ENCODE measurements at places on chromosomes 11 and 22.

GRCh38 chr11:130625578-130626306, 177.3 kb downstream of the ADAMTS15 start:
- DNase-seq: no peak

DNA sequence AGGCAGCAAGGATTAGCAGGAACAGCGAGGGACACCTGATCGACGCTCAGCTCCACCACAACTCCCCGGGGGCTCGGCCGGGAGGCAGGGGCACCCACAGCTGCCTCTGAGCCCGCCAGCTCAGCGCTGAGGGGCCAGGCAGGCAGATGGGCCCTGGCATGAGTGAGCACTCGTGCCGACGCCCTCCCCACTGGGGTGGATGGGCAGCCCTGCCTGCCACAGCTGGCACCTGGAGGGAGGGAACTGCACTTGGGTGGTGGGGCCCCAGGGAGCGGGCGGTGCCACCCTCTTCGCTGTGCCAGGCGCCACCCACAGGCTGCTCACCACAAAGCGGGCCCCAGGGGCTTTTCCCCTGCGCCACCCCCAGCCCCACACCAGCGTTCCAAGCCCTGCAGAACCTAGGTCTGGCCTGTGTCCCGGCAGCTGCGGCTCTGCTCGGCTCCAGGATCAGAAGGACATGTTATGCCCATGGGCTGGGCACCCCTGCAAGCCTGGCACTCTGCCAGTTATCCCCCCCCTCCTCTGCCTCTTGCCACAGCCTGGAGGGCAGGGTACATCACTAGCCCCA, 28.8 kb downstream of the WNT7B start:
- no peak for DNase-seq

- no peak for DNase-seq
These were observed 114.4 kb upstream of the ANO1 start for GRCh38 chr11:69963533-69964246.

- no peak for DNase-seq
These were observed 658.6 kb upstream of the ANO5 start for GRCh38 chr11:21534288-21534687.

- no peak for DNase-seq
These were observed 3.5 kb downstream of the SIK3 start for GRCh38 chr11:117094776-117095175.

GRCh38 chr11:16380941-16381568, 24.7 kb upstream of the SOX6 start:
- no peak for DNase-seq

- DNase-seq: no peak
These were observed 704.3 kb downstream of the DLG2 start for GRCh38 chr11:84922836-84923235.

DNA sequence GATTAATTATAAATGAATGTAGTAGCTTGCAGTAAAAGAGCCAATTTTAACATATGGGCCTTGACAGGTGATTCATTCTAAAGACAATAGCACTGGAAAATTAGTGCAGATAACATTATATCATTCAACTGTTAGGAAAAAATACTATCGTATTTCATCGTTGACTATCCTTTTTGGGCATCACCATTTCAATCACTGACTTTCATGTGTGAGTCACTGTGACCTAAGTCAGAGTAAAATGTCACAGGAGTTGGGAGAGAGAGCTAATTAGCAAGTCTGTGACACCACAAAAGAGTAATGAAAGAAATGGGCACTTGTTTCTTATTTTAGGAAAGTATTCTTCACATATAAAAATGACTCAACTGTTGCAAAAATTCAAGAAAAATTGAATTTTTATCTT, 253.8 kb upstream of the CNTN5 start:
- DNase-seq: no peak

DNA sequence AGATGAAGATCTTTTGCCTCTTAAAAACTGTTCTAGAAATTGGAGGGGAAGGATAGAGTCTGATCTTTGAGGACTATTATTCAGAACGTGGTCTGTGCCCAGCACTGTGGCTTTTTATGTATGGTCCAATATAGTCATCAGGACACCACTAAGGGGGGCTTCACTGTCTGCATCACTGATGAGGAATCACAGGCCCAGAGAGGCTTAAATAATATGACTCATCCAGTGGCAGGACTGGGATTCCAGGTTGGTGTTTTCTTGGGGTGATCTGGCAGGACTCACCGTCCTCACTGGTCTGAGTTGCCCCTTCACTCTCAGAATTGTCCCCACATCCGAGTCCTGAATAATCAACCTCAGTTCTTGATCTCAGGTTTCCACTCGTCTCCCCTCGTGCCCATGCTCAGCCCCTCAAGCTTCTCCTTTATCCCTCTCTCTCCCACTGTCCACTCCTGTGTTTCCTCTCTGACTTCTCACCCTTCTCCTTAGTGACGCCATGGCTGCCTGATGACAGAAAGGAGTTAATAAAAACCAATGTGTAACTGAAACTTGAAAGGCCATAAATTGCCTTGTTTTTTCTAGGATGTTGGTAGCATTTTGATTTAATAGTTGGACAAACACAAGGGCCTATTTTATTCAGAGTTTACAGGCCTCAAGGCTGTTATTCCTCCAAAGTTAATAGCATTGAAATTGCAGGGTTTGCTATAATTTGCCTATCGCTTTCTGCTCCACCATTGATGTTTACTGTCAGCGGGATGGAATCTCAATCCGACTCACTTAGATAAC, 95.7 kb upstream of the NNMT start:
- no peak for DNase-seq

GRCh38 chr11:86117001-86117711, 48.3 kb upstream of the PICALM start:
- DNase-seq: no peak

GRCh38 chr11:43327987-43328386, 16.2 kb downstream of the API5 start:
- DNase-seq: no peak

GRCh38 chr11:110295531-110296225, 736 bp downstream of the RDX start:
- DNase-seq: no peak

- no peak for DNase-seq
These were observed 46.4 kb upstream of the CD82 start for GRCh38 chr11:44518968-44519550.

GRCh38 chr11:79461144-79461543, 20.3 kb upstream of the TENM4 start:
- DNase-seq: no peak

GRCh38 chr11:109892321-109892794, 200.8 kb upstream of the ZC3H12C start:
- no peak for DNase-seq

DNA sequence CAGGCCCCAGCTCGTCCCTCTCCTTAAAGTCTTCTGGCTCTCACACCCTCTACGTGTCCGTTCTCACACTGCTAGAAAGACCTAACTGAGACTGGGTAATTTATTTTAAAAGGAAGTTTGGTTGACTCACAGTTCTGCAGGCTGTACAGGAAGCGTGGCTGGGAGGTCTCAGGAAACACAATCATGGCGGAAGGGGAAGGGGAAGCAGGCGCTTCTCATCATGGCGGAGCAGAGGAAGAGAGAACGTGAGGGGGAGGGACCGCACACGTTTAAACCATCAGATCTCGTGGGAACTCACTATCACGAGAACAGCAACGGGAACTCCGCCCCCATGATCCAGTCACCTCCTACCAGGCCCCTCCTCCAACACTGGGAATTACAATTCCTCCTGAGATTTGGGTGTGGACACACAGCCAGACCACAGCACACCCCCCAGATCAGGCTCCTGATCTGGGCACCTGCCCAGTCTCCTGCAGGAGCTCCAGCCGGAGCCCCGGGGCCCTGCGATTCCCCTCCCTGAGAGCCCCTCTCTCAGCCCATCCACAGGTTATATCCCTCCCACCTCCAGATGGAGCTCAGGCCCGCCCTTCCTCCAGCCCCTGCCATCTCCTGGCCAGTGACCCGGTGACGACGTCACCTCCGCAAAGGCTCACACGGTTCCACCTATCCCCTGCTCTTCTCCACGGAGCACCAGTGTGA, 170.2 kb downstream of the BRD1 start:
- DNase-seq: no peak

- no peak for DNase-seq
These were observed 13.2 kb downstream of the PPM1F start for GRCh38 chr22:21939461-21939913.

Data from SIG-M5 (cell line).